ENCODE measurements at places on chromosomes 1 and 21. TPM values are rescaled to one million over a fixed set of nuclear protein-coding genes. Genes with fewer than 3 reads are reported as not detected.

C1orf232 gene
- not detected for total RNA-seq

DNA sequence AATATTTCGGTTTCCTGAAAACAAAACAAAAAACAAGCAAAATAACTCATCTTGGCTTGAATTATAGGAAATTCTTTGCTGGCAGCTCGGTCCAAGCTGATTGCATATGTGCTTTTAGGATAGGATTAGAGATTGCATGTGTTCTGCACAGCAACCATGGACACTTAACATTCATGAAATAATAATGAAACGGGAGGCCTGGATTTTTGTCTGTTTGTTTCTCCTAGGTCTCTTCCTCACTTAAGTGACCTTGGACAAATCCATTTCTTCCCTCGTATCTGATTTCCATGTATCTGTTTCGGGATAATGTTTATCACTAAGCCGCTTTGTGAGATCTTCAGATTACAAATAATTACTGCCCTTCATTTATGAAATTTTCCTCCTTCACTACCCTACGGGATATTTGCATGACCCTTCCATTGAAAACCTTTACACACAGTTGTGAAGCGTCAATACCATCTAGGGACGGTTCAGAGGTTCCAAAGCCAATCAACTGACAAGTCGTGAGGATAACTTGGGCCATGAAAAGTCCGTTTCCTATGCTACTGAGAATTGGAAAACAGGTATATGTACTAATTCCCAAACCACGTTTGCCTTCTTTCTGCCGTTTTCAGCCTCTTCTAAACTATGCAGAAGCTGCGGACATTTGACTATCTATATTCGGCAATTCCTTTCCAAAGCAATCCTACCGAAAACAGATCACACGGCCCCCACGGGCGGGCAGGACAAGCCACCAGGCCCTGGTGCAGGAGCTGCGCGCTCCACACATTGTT lies 1.3 kb upstream of the H3-3A start:
- no peak for DNase-seq

SYT11 gene
- total RNA-seq, result 1.6 TPM

DNA sequence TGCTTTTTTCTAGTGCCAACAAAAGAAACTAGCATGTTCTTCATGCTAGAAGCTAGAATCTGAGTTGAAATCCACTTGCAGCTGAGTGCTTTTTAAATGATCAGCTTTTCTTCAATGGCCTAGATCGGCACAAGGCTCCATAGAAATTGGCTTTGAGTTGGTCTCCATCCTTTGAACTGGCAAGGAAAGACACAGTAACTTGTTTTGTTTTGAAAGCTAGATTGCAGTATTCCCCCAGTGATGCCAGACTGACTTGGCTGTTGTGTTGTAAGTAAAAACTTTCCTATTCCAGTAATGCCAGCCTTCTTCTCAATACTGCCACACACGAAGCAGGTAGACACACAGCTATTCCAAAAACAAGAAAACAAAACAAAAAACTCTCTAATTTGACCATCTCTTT lies 139.1 kb downstream of the FMN2 start:
- no peak for DNase-seq

GNG4 gene
- total RNA-seq, result 2.9 TPM

DNA sequence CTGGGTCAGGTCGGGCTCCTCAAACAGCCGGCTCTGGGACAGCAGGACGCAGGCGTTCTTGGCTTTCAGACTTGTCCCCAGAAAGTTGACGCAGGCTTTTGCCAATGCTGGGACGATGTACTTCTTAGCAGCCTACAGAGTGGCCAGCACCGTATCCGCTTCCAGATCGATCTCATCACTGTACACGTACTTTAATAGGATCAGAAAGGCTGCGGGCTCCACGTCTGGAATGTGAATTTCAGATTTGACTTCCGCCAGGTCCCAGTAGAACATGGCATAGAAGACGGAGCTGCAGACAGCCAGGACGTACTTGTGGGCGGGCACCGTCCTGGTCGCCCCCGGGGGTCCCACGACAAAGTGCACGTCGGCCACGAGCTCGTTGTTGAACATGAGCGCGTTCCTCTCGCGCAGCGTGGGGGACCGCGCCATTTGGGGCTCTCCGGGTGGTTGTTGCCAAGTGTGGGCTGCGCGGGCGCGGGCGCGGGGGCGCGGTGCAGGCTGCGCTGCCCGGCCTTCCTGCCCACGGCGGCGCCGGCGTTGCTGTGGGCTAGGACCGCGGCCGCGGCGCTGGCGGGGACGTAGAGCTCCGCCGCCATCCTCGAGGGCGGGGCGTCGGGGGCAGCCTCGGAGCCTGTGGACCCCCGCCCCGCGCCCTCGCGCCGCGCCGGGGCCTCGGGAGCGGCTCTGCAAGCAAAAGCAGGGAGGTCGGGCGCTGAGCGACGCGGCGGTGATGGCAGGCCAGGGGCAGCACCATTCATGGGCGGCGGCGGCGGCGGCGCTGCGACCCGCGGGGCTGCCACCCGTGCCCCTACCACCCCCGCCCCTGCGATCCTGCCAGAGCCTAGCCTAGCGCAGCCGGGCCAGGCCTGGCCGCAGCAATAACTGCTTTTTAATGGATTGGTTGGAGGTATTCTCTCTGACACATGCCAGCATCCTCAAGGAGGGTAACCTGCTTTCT lies 10.6 kb downstream of the CNR2 start:
- DNase-seq, result no peak

DFFA gene
- total RNA-seq, result 34.0 TPM

GRCh38 chr1:13700521-13701270 lies 708 bp downstream of the PRDM2 start:
- DNase-seq, result peak; percentile 66

TMEM61 gene
- 8.5 TPM for total RNA-seq

DNA sequence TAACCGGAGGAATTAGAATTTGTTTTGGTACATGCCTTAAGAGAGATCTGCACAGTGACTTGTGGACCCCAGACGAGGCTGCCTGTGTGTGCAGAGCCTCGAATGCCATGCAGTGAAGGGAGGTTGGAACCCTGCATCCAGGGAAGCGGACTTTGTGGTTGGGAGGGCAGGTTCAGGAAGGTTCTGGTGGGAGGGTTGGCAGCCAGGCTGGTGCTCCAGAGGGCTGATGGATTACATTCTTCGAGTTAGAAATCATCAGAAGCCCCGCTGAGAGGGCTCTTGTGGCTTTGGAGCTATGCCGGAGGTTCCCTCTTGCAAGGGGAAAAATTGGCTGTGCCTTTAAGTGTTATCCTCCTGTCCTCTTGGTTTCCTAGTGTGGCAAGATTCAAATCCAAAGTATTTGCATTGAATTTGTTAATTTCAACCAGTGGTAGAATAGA lies 21.1 kb downstream of the ROR1 start:
- no peak for DNase-seq

DNA sequence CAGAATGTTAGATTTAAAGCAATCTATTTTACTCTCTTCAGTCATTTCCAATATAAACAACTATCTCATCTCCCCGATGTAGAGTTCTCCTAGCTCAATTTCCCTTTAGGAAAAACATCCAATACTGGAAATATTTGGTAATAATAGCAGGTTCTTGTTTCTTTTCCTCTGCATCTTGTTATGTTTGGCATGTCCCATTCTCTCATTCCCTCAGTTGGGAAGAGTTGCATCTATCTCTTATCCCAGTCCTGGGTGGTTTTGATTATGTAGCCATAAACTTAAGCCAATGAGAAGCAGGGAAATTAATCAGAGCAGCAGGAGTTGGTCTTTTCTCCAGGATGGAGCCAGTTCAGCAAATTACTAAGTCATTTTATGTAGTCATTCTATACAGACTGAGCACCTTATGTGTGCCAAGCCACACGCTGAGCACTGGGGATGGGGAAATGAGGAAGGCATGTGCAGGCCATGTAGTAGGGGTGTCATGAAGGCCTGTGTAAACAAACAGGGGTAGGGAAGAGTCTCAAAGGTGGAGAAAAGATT lies 418.2 kb upstream of the NFIA start:
- DNase-seq, result no peak

GRCh38 chr1:39494671-39495410 lies 3.4 kb downstream of the BMP8A start:
- no peak for DNase-seq

GRCh38 chr1:24177161-24177560 lies 9.9 kb downstream of the IFNLR1 start:
- no peak for DNase-seq

- no peak for DNase-seq
Observed at GRCh38 chr1:154207262-154207661, 1.1 kb upstream of the CFAP141 start.
